ENCODE measurements at places on chromosomes 6 and 20.
A peak's percentile ranks its signal among the peaks of the same experiment; 100 is the strongest.

GRCh38 chr6:153092082-153093013 lies 38.7 kb downstream of the RGS17 start:
- no peak for DNase-seq

GRCh38 chr6:87794922-87795885 lies 93.2 kb upstream of the AKIRIN2 start:
- no peak for DNase-seq

DNA sequence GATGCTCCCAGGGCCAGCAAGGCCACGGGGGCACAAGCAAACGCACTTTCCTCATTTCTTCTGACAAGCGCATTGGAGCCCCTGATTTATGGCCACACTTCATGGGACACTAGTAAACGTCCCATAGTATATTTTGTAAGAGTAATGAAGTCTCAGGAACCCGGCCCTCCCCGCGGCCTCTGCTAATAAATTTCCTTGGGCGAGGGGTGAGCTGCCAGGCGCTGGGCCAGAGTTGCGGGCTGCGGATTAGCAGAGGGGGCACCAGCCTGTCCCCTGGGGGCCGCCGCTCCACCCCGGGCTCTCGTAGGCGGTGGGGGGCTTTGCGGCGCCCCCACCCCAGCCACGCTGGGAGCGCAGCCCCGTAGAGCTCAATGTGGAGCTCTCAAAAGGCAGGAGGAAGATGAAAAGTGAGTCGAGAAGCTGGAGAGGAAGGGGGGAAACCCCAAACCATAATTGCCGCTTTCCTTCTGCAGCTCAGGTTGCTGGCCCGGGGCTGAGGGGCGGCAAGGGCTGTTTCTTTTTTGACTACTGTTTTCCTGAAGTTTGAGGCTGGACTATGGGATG lies 173.6 kb downstream of the CDC5L start:
- DNase-seq = no peak

DNA sequence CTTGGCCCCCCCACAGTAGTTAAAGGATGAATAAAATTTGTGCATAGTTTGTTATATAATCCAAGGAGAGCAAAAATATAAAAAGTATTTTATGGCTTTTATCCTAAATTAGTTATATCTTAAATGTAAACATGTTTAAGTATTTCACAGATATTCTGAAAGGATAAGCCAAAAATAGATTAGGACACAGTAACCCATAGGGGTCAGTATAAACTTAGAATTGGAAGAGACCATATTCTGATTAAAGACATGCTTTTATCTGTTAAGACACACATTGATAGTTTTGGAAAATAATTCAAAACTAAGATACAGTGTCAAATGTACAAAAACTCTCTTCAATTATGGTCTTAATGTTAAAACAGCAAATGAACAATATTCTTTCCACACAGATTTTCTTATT lies 4.5 kb upstream of the SERINC1 start:
- peak; percentile 44 for DNase-seq

DNA sequence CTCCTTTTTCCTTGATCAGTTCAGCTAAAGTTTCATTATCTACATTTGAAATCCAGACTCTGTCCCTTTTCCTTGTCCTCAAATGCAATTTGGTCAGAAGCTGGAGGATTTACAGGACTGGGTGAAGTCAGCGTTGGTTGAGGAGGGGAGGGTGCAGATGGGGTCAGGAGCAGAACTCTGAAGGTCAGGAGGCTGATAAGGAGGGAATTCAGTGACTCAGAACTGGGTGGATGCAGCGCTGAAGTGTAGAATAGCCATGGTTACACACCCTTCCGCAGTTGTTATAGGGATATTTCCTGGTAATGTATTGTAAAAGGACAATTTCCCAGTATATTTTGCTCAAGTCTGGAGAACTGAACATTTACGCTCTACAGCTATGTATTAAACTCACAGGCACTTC lies 133.1 kb upstream of the FOXA2 start:
- DNase-seq = no peak

DNA sequence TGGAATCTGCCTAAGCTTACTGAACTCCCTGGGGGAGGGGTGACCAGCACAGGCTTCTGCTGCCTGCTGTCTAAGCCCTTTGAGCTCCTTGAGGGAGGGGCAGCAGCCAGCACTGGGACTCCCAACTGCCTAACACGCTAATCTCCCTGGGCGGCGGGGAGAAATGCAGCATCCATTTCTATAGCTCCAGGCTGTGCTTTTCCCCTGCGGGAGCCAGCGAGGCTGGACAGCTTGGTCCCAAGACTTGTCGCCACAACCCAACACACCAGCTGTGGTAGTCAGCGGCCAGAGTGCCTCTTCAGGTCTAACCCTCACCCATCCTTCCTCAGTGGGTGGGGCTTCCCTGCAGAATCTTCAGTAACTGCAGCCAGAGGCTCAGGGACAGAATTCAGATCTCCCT lies 64.6 kb downstream of the VGLL2 start:
- no peak for DNase-seq

GRCh38 chr6:130981409-130981808 lies 81.6 kb downstream of the EPB41L2 start:
- DNase-seq = no peak

DNA sequence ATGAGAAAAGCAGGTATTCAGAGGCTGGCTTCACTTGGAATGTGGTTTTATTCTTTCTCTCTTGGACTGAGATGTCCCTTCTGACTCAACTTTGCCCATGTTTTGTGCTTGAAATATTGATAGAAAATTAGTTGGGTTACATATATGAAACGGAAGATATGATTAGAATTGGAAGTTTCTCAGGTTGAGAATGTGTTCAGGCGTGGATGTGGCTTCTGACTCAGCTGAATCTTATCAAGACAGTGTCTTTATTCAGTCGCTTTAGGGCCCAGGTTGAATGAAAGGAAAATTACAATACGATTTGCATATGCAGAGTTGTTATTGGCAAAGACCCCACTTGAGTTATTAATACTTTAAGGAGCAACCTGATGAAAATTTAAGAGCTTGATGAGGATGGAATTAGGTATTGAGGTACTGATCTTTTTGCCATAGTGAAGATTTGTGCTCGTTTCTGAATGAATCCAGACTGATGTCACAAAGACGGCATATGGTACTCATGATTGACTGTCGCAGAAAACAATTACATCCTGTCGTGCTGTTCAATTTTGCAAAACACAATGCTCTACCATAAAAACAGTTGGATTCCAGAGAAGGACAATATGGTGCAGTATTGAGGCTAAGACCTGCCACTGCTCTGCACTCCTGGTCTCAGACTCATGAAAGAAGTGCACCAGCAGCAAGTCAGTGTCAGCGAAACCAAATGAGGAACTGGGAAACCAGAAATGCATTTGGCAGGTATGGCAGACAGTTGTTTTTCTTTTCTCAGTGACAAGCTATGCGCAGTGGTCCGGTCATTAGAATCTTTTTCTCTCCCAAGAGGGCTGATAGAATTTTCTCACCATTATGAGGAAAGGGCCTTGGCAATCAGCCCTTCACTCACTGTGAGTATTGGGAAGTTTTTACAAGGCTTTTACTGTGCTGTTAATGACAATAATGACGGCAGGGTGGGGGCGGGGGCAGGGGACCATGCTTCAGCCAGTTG lies 158.3 kb downstream of the DOK5 start:
- DNase-seq = no peak

- no peak for DNase-seq
Measured at GRCh38 chr6:134454794-134455193, 136.9 kb upstream of the SGK1 start.

DNA sequence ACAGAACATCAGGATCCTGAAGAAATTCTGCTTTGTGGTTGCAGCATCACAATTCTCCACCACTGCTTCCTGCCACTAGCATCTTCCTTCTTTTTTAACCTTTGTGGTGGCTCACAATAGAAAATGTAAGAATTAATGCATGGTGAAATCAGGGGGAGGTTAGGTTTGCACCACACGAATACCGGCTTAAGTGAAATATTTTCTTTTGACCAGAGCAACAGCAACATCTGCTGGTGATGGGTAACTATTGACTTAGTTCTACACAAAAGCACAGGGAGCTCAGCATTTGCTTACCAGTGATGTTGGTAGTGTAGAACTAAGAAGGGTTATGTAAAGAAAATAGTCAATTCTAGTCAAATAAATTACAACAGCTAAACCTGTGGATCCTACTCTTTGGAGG lies 280.5 kb downstream of the SYNE1 start:
- DNase-seq = no peak

Measured in CD4-positive, alpha-beta T cell (primary cell).